Nephron progenitor cell (in vitro differentiated cells): ENCODE measurements at places on chromosomes 2 and 18.

DNA sequence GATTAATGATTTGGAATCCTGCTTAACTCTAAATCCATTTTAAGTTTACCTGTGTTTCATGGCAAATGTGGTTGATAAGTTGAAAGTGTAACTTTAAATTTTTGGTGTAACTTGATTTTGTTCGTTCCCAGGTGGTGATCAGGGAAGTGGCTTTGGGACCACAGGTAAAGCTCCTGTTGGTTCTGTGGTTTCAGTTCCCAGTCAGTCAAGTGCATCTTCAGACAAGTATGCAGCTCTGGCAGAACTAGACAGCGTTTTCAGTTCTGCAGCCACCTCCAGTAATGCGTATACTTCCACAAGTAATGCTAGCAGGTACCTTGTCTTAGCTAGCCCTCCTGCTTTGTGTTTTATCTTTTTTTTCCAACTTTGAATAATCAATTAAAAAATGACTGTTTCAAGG, 62.8 kb downstream of the AGFG1 start:
- no peak for DNase-seq

GRCh38 chr2:37827911-37828511, 97.1 kb upstream of the RMDN2 start:
- no peak for DNase-seq

GRCh38 chr2:57205241-57205640, 841.4 kb upstream of the VRK2 start:
- DNase-seq: no peak

- DNase-seq: no peak
Measured at GRCh38 chr2:180907731-180908130, 72.7 kb upstream of the UBE2E3 start.

- no peak for DNase-seq
Measured at GRCh38 chr2:64663402-64663801, 9.7 kb upstream of the SERTAD2 start.

DNA sequence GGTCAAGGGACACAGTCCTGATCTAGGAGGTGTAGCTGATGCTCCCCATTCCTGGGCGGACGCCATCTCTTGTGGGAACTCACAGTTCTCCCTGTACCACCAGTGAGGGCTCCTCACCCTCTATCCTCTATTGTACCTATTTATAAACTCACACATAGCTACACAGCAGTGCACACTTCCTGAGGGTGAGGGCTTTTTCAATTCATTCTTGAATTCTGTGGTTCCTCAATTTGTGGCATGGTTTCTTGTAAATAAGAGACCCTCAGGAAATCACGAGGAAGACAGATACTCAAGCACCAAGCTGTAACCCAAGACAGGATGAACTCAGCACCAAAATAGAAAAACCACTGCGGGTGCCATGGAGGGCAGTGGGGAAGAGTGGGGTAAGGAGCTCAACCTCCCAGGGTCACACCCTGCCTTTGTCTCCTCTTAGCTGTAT, 245.9 kb upstream of the PXDN start:
- no peak for DNase-seq

DNA sequence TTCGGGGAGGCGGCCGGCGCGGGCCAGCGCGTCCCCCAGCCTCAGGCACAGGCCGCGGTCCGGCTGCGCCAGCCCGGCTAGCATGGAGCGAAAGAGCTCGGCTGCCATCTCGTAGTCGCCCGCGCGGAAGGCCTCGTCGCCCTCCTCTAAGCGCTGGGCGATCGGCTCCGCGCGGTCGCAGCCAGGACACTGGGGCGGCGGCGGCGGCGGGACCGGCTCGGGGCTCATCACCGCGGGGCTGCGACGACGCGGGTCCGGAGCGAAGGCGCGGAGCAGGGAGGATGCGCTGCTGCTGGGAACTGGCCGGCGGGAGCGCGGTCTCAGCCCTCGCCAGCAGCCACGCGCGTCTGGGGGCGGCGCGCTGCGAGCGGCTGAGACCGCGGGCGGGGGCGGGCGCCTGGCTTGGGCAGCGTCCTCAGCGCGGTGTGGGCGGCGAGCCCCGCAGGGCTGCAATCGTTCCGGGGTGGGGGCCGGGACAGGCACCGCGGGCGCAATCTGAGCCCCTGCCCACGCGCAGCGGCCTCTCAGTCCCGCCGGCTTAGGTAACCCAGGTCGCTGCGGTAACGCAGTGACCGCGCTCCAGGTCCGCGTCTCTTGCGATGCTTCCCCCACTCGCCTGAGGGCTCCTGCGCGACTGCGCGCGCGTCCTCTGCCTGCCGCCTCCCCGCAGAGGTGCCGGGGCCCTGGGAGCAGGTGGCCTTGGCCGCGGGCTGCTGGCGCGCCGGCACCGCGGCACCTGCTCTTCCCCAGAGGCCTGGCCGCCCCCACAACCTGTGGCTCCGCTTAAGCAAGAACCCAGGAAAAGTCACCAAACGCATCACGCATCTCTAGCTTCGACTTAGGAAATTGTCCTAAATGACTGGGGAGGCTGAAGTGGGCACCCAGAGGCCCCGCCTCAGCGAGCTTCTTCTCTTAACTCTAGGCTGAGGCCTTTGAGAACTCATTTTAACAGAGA, at the start of gene LONRF2:
LONRF2 (minus strand) TSS at position 636 of the 955 bp plus-strand sequence; CDS start at position 228, 408 bp downstream.
- peak; percentile 63 for DNase-seq

GRCh38 chr2:6934345-6934744, 17.1 kb downstream of the RNF144A start:
- DNase-seq: no peak

DNA sequence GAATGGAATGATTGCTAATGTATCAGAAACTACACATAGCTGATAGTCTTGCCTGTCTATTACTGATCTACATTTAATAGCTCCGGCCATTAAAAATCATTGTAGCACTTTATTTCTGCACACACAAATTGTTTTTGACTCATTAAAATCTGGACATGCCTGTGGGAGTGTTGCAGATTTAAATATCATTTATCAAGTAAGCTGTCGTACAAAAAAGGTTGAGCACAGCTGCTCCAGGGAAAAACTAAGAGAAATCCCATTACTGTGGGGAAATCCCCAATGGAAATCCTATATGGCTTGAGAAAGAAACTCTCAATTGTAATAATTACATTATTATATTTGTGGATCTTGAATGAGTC, 99.6 kb upstream of the CERS6 start:
- DNase-seq: no peak

GRCh38 chr2:221422516-221423209, 149.4 kb downstream of the EPHA4 start:
- no peak for DNase-seq

- DNase-seq: no peak
Measured at GRCh38 chr18:10121786-10122515, 208.1 kb downstream of the VAPA start.

- DNase-seq: no peak
Measured at GRCh38 chr2:151251012-151251411, 10.7 kb downstream of the RBM43 start.

DNA sequence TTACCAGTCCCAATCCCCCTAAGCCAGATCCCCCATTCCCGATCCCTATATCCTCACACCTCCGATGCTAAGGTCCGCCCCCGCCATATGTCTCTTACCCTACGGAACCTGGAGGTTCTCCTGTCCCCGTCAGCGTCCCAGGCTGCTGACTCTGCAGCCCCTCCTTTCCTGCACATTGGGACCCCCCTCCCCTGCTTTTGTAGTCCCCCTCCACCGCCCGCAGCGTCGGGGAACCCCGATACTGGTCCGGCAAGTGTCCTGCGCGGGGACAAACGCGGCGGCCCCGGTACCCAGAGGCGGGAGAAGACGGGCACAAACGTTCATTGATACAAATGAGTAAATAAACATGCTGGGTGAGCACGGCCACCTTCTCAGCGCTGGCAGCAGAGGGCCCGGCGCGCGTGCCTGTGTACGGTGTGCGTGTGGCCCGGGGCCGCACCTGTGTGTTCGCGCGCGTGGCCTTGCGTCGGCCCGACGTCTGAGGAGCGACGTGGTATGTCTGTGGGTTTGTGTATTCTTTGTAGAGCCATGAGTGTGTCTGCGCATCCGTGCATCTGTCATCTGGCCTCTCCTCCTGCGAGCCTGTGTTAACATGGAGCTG, 2.0 kb upstream of the CYP26B1 start:
- DNase-seq: no peak

DNA sequence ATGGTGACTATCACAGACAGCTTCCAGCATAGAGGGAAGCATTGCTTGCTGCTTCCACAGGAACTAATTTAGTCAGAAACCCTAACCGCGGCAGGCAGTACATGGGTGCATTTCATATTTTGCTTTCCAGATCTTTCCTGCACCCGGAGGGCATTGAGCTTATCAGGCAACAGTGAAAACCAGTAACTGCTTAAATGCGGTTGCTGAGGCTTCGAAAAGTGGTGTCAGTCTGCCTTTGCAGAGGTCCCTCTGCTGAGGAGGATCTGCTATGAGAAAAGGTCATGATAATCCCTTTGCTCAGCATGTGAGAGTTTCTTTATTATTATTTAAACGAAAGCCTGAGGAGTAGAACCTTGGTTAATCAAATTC, 44.6 kb upstream of the ROCK2 start:
- no peak for DNase-seq

GRCh38 chr2:220243571-220243970, 616.1 kb downstream of the SLC4A3 start:
- no peak for DNase-seq

GRCh38 chr2:97995026-97995733, 568 bp downstream of the TMEM131 start:
- DNase-seq: peak; percentile 74

- DNase-seq: no peak
Measured at GRCh38 chr18:37508207-37508606, 57.4 kb downstream of the CELF4 start.

GRCh38 chr2:31513553-31513952, 67.2 kb downstream of the SRD5A2 start:
- no peak for DNase-seq

GRCh38 chr18:2402084-2402483, 169.2 kb downstream of the METTL4 start:
- no peak for DNase-seq

DNA sequence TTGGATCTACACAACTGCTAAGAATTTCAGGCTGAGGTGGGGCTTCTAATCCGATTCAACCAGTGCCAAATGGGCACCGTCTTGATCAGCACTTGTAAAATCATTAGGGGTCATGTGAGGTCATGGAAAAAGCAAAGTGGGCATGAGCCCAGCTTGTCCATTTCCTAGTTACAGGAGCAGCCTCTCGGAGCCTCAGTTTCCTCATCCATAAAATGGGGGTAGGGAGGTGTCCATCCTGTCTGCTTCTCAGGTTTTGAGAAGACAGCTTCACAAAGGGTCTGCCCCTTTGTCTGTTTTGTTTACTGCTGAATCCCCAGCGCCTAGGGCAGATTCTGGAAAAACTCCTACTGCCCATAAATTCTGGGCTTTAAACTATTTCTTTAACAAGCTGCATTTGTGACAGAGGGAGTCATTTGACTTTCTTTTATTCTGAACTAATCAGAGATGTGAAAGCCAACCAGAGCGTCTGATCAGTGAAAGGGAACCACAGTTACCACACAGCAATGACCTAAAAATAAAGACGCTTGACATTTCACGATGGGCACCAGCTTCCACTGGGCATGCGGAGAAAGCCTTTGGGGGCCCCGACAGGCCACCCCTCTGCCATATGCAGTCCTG, 38.9 kb downstream of the DNMT3A start:
- no peak for DNase-seq

DNA sequence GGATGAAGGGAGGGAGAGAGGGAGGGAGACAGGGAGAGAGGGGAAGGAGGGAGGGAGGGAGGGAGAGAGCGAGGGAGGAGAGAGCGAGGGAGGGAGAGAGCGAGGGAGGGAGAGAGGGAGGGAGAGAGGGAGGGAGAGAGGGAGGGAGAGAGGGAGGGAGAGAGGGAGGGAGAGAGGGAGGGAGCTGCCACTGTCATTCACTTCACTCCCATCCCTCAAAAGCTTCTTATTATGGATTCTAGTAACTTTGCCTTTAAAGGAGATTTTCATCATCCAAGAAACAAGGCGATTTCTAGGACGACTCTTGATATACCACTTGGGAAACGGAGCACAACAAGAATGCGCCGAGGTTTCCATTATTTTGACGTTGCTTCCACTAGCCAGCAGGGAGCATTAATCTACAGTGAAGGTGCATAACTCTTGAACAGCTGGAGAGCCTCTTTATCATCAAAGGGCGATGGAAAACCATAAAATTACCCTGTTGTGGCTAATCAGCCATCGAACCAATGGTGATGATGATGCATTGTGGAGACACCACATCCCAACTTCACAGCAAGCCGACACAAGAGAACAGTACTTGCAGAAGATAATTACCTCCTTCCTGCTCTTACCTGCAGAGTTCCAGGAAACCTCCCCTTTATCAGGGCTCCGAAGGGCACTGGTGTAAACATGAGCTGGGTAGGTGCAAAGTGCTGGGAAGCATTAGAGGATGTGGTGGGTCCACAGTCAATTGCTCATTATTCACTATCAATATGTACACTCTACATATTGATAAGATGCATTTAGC, 130.5 kb downstream of the EIPR1 start:
- no peak for DNase-seq

DNA sequence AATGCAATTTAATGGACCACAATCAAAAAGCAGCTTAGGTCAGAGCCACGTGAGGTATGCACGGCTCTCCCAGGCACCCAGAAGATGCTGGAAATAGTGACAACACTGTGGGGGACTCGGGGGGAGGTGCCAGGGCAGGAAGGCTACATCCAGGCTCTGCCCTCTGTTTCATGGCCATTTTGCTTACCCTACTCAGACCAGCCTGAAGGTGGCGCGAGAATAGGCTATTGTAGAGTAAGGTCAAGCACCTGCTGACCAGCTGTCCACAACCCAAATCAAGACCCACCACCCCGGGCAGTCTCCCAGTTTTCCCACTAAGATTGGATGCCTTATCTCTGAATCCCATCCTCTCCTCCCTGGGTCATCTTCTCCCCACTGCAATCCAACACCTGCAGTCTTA, 115.7 kb downstream of the VIT start:
- DNase-seq: peak; percentile 19

DNA sequence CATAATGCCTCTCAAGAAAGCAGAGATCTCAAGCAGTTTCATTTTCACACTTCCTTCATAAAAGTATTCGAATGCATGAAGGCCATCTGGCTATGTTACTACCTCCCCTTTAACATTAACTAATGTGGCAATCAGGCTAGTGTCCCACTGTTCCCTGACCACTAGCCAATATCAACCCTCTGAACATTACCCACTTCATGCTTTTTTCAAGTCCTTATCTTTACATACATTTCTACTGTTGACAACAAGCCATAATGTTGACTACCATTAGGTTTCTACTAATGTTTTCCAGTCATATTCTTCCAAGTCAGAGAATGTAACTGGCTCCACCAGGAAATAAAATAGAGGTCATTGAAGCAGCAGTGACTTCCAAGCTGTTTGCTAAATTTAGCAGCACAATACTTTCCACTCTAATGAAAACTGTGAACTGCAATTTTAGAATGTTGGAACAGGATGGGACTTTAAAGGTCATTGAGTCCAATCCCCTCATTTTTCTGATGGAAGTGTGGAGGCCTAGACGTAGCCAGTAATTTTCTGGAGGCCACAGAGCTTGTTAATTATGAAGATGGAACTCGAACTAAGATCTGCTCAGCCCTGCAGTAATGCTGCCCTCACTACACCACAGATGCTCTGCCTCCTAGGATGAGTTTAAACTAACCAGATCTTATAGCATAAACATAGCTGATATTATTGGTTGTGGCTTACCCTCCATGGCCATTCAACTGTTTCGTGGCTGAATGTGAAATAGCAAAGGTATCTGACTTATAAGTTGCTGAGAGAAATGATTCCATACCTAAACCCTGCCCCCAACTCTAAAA, 630 bp upstream of the PPP1R1C start:
- DNase-seq: no peak
